ENCODE measurements at places on chromosomes 11 and 22.

DNA sequence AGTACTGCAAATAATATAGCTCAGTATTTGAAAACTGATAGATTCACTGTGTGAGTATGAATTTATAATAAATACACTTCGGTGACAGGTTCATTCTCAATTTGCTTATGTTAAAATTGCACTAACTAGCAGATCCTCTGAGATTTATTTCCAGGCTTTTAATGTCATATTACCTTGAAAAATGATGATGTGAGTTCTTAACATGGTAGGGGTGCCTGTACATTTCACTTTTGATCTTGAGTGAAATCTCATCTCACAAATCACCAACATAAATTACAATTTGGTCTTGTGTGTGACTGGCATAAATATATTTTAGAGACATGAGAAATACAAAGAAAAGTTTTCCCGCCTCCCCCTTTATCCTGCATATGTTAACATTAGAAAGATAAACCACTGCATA lies 240.4 kb downstream of the DYNC2H1 start:
- no peak for DNase-seq

GRCh38 chr22:42922374-42923191 lies 65.5 kb upstream of the ARFGAP3 start:
- no peak for DNase-seq

DNA sequence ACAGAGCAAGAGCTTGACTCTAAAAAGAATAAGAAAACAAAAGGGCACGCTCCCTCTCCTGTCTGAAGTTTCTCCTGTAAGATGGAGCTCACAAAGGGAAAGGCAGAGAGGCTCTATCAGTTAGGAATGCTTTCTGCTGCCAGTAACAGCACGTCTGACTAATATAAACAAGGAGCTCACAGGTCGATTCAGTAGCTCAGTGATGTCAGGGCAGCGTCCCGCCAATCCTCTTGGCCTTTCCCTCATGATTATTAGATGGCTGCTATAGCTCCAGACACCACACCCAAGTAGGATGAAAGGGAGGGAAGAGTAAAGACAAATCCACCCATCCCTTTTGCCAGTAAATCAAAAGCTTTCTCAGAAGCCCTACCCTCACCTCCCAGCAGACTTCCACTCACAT lies 51.3 kb upstream of the HMGXB4 start:
- DNase-seq: no peak

DNA sequence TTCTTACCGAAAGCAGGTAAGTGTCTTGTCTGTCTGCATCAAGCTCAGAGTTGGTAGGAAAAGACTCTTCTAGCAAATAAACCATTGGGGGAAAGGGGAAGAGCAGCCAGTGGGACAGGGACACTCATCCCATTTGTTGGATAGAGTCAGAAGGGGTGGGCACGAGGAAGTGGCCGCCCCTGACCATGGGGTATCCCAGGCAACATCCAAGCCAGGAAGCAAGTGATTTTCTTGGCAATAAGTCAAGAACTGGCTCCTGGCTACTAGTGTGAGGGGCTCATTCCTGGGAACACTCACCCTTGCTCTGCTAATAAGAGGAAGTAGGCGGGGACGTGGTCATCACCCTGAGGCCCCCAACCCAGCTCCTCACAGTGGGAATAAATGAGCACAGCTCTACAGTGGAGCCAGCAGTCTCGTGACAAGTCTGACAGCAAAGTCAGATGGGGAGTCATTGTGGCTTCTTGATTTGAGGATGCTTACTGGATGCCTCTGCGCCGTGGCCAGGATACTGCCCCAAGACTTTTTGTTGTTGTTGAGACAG lies 6.7 kb downstream of the SLC25A18 start:
- DNase-seq: no peak
